ENCODE measurements at places on chromosomes 12 and 14. TPM values are rescaled to one million over a fixed set of nuclear protein-coding genes. Genes with fewer than 3 reads are reported as not detected.

GRCh38 chr12:102478405-102479098 is 1.8 kb downstream of the IGF1 start:
- no peak overlapping the region for H3K27ac ChIP-seq
- DNase-seq, result peak; percentile 87

Gene KIF26A
- 0.65 TPM for total RNA-seq

- H3K4me3 ChIP-seq, result no peak overlapping the region
- no peaks in the 10 kb centered on the region for H3K36me3 ChIP-seq
- peaks cover 5% of the 10 kb centered on the region for H3K27me3 ChIP-seq
- H3K27ac ChIP-seq, result no peak overlapping the region
Measured at GRCh38 chr12:91142221-91142631, 30.9 kb upstream of the LUM start.

Gene REM2
- 0.27 TPM for total RNA-seq

- H3K4me1 ChIP-seq, result peaks cover 27% of the 10 kb centered on the region
- peak; percentile 93 for DNase-seq
- peak within 1 kb of the TSS; percentile 80 for H3K4me3 ChIP-seq
- peaks cover 7% of the 10 kb centered on the region for H3K27me3 ChIP-seq
Measured at GRCh38 chr12:13196130-13196921, at the start of gene EMP1. Gene EMP1, plus strand, starts transcription at chr12:13196726. Its CDS starts 14,785 bp downstream, at chr12:13211511.

Gene FCF1
- 78.9 TPM for total RNA-seq

Gene EID3
- total RNA-seq, result 4.8 TPM

GRCh38 chr12:53338017-53338416 is 1.9 kb upstream of the SP7 start:
- H3K27ac ChIP-seq, result no peak overlapping the region
- H3K4me3 ChIP-seq, result no peak overlapping the region
- no peaks in the 10 kb centered on the region for H3K36me3 ChIP-seq
- peaks cover 13% of the 10 kb centered on the region for H3K4me1 ChIP-seq
- peaks cover 38% of the 10 kb centered on the region for H3K27me3 ChIP-seq

Gene KLRC1
- total RNA-seq, result 7.2 TPM

DNA sequence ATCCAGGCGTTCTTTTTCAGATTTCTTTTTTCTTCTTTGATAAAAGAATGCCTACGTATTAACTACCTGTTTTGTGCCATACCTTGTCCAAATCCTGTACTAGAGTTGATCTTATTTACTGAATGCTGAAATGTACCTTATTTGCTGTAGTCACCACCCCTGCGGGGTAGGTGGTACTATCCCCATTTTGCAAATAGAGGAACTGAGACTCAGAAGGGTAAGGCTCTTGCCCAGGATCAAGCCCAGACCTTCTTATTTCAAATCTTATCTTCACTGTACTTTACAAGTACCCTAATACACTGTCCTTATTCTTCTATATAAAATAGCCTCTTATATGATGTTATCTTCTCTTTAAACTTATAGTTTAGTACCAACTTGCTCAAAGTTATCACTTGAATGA is 206.5 kb downstream of the SLC41A2 start:
- no peak overlapping the region for H3K27ac ChIP-seq
- no peak for DNase-seq
- H3K4me1 ChIP-seq, result peaks cover 33% of the 10 kb centered on the region
- H3K36me3 ChIP-seq, result peaks cover under 1% of the 10 kb centered on the region
- H3K4me3 ChIP-seq, result no peak overlapping the region

GRCh38 chr12:124403273-124403672 is 108.4 kb downstream of the RFLNA start:
- no peaks in the 10 kb centered on the region for H3K27me3 ChIP-seq
- peaks cover 7% of the 10 kb centered on the region for H3K36me3 ChIP-seq
- peak overlapping the region; percentile 28 for H3K27ac ChIP-seq
- H3K4me1 ChIP-seq, result no peaks in the 10 kb centered on the region
- H3K4me3 ChIP-seq, result no peak overlapping the region
- DNase-seq, result no peak

All from activated CD8-positive, alpha-beta T cell treated with anti-CD3 and anti-CD28 coated beads for 36 hours (primary cell).